Immature natural killer cell (primary cell): ENCODE measurements at places on chromosomes 7 and 10.

GRCh38 chr7:112505495-112505894 lies 24.7 kb downstream of the LSMEM1 start:
- no peak for DNase-seq

GRCh38 chr7:65749518-65749917 lies 123.4 kb upstream of the VKORC1L1 start:
- no peak for DNase-seq

- DNase-seq = no peak
Measured at GRCh38 chr7:30470771-30471170, 7.8 kb downstream of the NOD1 start.

- no peak for DNase-seq
Measured at GRCh38 chr7:20447021-20447650, 116.4 kb downstream of the ITGB8 start.

GRCh38 chr10:7412928-7413282 lies 2.1 kb upstream of the SFMBT2 start:
- no peak for DNase-seq

GRCh38 chr10:47040681-47041080 lies 129.5 kb downstream of the PTPN20 start:
- DNase-seq = no peak

DNA sequence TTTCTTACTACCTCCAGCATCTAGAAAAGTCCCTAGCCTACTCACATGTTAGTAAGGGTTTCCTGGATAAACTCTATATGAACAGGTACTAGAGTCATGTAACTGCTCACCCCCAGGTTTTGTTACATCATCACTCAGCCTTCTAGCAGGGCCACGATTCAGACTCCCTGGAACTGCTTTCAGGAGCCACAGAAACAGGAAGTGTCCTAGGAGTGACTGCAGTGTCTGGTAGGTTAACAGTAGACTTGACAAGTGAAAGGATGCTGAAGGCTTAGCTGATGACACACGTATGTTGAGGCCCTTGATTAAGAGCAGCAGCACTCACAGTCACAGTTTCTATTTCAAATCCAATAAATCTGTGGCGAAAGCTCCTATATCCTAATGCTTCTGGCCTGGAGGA lies 101.2 kb downstream of the DNMBP start:
- peak; percentile 8 for DNase-seq

DNA sequence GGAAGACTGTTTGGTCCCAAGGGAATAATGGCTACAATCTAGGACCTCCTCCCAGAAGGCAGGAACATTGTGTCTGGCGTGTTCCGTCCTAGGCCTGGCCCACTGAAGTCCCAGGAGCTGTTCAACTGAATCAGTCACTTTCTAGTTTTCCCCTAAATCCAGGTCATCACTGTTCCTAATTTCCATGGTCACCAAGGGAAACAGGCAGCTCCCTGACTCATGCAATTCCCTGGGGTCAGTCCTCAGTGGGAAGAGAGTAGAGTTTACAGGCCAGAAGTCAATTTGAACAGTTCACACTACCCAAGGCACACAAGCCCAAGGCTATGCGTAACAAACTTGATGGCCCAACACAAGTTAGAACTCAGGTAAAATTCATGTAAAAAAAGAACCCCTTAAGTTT lies 44.0 kb downstream of the CREB3L2 start:
- no peak for DNase-seq

- no peak for DNase-seq
Measured at GRCh38 chr10:77034240-77034639, 603.4 kb downstream of the KCNMA1 start.

GRCh38 chr10:7493996-7494395 lies 83.2 kb upstream of the SFMBT2 start:
- DNase-seq = no peak

DNA sequence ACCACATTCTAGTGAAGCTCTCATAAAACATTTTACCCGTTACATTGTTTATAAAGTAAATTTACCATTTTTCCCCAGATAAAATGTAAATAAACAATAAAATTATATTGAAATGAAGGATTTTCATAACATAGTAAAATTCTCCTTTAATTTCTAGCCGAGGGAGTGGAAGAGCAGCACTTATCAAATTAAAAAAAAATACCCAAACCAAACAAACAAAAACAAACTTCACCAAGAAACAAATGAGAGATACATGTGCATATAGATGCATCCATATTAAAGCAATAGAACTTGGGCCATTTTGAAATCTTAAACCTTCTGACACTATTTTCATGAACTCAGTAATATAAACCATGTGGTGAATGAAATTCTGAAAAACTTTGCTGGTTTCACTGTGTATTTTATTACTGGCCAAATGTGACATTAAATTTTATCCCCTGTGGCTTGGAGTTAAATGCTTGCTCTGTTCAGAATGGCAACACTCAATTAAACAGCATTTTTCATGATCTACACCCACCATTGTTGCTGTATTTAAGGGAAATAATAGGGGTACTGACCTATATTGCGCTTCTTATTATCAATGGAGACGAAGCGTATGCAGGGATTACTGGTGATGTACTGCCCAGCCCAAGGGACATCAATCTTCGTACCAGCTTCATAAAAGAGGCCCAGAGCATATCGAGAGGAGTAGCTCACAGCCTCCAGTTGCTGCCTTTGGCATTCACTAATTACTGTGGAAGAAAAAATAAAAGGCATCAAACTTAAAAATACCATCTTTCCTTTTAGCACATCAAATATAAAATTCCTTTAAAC lies 220.9 kb downstream of the RNLS start:
- no peak for DNase-seq

DNA sequence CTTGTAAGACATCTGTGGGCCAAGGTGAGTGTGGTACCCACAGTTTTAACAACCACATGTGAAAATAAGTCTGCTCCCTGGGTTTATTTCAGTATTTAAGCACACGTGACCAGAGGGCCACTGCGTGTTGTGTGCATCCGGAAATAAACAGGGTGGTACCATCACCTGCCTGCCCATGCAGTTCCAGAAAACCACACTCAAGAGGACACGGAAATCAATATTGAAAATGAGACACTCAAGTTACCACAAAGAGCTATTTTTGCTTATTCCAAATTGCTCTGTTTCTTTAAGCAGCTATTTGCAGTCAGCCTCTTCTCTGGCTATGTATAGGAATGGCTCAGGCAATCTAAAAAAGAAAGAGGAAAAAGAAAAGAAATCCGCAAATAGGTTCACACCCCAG lies 71.8 kb upstream of the LOXL4 start:
- DNase-seq = peak; percentile 58

GRCh38 chr10:98536551-98536950 lies 89.8 kb upstream of the HPS1 start:
- no peak for DNase-seq

- DNase-seq = peak; percentile 71
Measured at GRCh38 chr10:6494936-6495592, 85.0 kb downstream of the PRKCQ start.

DNA sequence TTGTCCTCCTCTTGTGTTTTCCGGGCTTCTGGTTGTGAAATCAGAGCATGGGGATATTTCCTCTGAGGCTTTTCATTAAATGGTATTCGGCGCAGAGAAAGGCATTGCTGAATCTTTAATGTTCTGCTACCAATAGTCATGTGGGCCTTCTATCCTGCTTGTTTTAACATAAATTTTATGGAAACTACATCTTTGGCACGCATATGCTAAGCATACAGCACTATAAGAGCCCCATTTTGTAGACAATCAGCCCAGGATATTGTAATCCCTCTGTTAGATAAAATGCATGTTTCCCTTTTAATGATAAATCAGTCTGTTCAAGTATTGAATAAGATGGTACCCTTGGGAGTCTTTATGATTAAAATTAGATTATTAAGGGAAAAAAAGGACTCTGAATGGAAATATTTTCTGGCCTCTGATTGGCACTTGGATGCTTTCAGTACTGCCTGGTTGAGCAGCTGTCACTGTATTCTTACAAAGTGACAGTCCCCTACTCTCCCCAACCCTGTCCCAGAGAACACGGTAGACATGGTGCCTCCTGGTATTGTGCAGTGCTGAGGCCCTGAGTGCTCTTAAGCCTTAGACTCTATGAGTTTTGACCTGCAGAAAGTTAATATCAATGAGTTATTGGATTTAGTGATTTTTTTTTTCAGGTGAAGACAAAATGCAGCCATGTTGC lies 256.3 kb downstream of the POU6F2 start:
- no peak for DNase-seq

DNA sequence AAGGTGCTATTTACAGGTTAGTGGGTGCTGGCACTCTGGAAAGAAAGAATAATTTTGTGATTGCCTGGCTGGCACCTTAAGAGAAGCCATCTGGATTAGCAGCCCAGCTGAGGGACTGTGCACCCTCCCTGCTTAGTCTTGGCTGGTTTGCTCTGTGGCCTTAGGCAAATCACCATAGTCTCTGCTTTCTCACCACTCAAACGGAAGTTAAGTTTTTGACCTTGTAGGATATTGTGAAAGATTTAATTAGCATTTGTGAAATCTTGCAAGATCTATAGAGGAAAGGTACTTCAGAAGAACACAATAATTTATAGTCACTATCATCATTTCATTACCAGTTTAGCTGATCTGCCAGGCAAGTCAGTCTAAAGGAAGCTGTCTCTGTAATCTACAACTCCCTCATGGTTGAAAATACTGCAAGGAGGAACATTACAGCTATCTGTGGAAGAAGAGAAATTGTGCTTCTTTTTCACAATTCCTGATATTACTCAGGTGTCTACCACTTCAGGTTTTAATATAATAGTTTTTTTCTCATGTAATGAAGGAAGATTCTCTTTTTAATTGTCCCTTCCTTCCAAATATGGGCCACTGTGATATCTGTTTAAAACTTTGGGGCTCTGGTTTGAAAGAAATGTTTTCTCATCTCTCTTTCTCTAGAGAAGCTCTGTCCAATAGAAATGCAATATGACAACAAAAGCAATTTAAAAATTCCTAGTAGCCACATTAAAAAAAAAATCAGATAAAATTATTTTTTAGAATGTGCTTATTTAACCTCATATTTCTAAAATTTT lies 219.6 kb downstream of the PTEN start:
- peak; percentile 32 for DNase-seq

GRCh38 chr7:8491544-8492489 lies 58.4 kb downstream of the NXPH1 start:
- DNase-seq = no peak

DNA sequence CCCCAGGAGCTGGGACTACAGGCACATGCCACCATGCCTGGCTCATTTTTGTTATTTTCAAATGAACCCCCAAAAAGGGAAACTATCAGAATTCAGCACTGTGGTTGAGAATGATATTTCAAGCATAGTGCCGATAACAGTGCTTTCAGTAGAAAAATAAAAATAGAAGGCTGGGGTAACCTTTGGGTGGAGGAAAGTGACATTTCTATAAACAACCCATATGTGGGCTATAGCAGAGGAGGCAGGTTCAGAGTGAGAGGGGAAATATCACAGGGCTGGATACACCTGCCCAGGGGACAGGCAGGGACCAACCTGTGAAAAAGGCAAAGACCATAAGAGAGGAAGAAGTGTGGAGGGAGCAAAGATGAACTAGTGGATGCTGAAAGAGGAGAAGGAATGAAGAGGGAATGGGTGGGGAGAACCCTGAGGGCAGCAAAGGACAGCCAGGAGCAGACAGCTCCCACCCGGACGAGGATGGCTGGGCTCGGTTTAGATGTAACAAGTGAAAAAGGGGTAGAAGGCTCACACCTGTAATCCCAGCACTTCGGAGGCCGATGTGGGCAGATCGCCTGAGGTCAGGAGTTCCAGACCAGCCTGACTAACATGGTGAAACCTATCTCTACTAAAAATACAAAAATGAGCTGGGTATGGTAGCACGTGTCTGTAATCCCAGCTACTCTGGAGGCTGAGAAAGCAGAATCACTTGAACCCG lies 56.5 kb downstream of the MAP3K8 start:
- no peak for DNase-seq

GRCh38 chr7:145633513-145633912 lies 483.1 kb upstream of the CNTNAP2 start:
- no peak for DNase-seq

GRCh38 chr10:111392910-111393309 lies 316.1 kb downstream of the ADRA2A start:
- DNase-seq = no peak

DNA sequence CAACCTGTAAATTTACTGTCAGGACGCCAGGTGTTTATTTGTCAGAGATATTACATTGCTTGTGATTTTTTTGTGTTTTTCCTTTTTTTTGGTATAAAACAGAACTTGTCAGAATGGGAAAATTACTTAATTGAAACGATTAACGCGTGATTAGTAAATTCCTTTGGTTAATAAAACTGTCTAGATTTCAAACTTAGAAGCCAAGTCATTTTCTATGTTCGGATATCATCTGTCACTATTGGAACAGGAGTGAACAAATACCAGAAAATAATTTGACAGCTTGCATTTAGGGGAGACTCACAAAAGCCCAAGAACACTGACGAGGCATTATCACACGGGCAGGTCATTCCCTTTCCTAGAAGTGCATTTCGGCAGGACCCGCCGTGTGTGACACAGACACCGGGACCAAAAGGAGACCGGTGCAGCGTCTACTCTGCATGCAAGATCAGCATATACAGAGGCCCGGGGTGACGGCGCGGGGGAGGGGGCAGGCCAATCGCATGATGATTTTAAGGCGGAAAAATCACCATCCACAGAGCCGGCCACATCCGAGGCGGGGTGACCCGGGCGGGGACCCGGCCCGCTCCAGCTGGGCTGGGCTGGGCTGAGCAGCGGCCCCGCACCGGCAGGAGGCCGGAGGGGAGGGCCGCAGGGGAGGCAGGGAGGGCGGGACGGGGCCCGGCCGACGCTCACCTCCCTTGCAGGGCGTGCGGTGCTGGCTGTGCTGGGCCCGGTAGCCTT lies 841 bp downstream of the GLUD1 start:
- DNase-seq = peak; percentile 71

DNA sequence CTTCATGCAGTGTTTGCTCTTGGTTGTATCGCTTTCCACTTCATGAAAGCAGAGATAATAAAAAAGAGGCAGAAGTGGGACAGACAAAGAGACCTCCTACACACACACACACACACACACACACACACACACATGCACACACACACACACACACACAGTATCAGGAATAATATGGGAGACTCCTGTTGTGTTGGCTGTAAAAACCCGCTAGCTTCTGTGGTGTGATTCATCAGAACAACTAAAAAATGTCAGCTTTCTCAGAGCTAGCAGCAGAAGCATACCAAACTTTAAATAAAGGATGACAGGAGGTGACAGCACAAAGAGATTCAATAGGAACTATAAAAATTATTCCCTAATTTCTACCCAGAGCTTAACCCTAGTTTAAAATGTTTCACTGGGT lies 148.2 kb upstream of the LRRTM3 start:
- DNase-seq = no peak

DNA sequence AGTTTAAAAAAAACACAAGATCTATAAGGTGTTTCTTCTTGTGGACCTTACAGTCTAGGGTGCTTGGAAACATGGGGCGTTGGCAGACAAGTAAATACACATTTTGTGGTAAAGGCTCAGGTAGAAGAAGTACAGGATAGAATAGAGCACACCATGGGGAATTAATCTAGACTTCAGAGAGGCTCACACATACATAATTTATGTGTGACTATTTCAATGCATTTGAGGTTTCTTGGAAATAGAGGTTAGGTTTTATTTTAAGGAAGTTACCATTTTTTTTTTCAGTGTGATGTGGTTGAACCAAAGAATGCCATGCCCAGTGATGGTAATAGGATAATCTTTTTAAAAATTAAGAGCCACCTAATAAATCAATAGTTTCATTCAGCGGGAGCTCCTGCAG lies 12.8 kb downstream of the CFTR start:
- no peak for DNase-seq
